ENCODE measurements at places on chromosomes 2 and 18.

- DNase-seq = no peak
Measured at GRCh38 chr2:40090044-40090443, 311.0 kb upstream of the THUMPD2 start.

- DNase-seq = no peak
Measured at GRCh38 chr2:159003555-159003954, 35.1 kb downstream of the TANC1 start.

GRCh38 chr2:120118471-120118870 is 104.7 kb downstream of the TMEM185B start:
- no peak for DNase-seq

GRCh38 chr2:136130511-136130910 is 12.6 kb upstream of the CXCR4 start:
- no peak for DNase-seq

DNA sequence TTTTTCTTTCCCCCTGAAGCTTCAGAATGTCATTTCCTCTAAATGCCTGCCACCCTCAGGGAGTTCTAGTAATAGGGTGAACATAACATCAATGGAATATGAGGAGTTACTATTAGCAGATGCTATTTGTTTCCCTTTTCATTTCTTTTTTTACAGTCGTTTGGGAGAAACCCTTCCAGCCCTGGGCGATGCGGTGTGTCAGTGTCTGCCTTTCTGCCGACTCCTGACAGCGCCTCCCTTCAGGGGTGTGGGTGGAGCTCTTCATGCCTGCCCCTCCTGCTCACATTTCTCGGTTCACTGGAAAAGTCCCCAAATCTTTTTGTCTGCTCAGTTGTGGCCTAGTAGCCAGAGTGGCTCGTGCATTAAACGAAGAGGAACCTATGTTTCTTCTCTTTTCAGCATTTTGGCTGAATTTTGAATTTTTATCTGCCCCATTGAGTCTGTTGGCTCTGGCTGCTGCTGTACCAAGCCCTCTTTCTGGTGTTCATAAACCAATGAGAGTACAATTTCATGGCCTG is 72.3 kb downstream of the FMNL2 start:
- no peak for DNase-seq

GRCh38 chr18:69492861-69493260 is 92.2 kb downstream of the DOK6 start:
- DNase-seq = no peak

GRCh38 chr18:59560556-59560955 is 136.7 kb downstream of the CCBE1 start:
- DNase-seq = no peak

- DNase-seq = no peak
Measured at GRCh38 chr2:173708806-173709205, 256.4 kb downstream of the SP3 start.

DNA sequence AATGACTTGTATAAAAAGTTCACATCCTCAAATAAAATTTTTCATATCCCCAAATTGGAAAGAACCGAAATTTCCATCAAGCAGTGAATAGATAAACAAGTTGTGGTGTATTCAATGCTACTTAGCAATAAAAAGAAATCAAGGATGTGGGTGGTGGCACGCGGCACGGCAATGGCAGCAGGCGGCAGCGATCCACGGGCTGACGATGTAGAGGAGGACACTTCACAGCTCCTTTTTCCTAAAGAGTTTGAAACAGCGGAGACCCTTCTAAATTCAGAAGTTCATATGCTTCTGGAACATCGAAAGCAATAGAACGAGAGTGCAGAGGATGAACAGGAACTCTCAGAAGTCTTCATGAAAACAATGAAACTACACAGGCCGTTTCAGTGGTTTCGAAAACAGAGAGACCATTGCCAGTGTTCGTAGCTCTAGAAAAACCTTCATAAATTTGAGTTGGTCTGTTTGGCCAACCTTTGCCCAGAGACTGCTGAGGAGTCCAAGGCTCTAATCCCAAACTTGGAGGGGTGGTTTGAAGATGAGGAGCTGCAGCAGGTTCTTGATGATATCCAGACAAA is 9.8 kb upstream of the IL36A start:
- DNase-seq = no peak
